ENCODE measurements at places on chromosomes 12 and 14.
A peak's percentile ranks its signal among the peaks of the same experiment; 100 is the strongest.

DNA sequence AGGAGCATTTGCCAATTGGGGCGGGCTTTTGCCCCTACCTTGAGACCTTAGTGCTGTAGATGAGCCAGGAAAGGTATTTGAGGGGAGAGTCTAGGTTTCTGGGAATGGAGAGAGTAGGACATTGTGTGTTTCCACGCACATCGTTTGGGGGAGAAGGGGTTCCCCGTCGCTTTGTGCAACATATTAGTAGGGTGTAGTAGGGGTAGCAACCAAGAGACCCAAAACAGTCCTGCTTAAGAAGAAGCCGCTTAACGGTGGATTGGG lies 694 bp upstream of the PTGES3 start:
- DNase-seq: no peak

DNA sequence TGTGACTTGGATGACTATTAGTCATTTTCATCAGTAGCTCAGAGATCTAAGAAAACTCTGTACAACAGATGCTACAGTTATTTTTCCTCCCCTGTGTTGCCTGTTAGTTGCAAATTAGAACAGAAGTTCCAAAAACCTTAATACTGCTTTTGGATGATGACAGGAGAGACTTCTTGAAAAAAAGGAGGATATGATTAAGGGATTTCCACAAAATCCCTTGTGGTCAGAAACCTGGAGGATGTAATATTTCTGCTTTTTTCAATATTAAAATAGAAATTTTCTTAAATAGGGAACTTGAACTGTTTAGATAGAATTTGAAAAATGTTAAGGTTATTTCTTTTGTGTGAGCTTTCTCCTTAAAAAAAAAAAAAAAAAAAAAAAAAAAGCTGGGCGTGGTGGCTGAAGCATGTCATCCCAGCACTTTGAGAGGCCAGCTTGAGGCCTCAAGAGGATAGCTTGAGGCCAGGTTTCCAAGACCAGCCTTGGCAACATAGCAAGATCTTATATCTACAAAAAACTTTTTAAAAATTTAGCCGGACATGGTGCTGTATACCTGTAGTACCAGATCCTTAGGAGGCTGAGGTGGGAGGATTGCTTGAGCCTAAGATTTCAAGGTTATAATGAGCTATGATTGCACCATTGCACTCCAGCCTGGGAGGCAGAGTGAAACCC lies 14.1 kb downstream of the CMAS start:
- no peak for DNase-seq

DNA sequence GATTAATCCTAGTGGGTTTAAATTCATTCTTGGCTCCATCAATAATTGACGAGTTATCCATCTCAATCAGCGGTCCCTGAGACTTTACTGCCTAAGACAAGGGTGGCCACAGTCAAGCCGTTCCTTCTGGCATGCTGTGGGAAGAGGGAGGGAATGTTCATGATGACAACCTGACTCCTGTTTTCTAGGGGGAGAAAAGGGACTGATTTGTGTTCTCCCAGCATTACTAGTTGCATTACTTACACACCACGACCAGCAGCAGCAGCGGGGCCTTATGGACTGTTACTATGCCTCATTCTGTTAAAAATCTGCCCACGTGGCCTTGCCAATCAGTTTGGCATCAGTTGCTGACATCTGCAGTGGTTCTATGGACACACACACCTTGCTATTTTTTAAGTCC lies 29.9 kb downstream of the PLEKHG7 start:
- DNase-seq: no peak

- DNase-seq: peak; percentile 54
Measured at GRCh38 chr14:63852817-63853731, at the start of gene SYNE2. Gene SYNE2 (plus strand): TSS chr14:63853004. CDS start chr14:63909149, 56,145 bp downstream.

DNA sequence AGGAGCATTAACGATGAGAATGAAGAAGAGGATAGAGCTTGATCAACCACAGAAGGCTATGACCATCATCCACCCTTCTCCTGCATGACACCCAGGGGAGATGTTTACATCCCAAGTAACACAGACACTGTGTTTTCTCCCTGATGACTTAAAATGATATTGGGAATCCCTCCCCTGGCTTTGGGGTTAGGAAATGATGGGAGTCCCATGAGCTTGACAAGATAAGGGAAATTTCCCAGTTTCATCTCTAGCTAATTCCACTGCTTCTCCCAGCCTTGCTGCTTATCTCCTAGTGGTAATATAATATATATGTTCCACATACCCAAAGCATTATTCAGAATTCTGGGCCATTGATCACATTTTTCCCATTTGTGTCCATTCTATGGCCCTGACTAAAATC lies 4.0 kb upstream of the OR6S1 start:
- no peak for DNase-seq

DNA sequence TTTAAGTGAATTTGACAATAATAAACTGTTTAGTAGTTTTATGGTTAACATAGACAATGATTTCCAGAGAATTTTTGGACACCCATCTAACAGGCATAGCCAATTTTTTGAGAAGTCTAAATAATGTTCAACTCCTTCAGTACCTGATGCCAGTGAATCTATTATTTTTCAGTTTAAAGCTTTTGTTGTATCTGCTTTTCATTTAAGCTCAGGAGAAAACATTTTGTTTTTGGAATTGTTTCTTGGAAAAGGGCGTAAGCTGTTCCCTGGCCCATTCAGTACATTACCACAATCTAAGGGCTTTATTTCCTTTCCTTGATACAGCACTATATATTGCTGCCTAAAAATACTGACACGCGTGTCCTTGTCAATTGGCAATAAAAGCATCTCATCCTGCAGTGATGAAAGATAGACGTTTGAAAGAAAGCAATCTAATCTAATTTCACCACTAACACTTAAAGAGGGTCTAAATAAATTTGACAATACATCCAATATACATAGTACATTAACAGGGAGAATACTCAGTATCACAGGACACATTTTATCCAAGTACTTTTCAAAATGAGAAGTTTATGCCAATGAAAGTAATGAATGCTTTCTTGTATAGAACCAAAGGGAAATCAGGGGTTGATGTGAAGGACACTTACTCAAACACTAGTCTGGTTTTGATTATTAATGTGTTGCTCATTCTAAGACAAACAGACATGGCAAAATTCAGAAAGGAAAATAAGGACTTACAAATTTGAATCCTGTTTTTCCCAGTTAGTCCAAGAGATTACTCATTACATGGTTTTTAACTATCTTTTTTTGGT lies 104.2 kb upstream of the LGR5 start:
- no peak for DNase-seq

DNA sequence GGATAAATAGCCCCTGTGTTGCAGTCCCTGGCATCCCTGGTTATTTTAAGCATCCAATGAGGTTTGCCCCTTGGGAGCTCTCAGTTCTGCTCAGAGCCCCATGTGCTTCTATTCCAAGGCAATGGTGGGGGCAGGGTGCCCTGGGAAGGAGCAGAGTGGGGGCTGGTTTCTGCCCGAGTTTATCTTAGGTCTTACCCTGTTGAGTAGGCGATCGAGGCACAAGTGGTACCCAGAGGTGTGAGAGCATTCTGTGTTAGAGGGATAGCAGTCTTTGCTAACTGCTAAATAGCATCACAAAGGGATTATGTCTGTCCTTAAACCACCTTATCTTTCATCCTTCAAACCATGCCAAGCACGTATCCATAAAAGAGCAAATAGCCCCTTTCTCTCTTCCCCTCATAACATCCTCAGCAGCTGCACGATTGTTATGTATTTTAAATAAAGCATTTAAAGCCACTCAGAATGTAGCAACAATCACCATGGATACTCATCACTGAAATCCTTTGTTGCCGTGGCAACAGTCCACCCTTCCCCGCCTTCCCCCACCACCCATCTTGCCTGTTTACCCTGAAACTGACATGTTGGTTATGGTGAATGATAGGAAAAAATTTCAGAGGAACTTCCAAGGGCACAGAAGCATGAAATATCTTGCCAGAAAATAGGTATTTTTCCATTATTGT lies 139.3 kb downstream of the PTPN11 start:
- no peak for DNase-seq

DNA sequence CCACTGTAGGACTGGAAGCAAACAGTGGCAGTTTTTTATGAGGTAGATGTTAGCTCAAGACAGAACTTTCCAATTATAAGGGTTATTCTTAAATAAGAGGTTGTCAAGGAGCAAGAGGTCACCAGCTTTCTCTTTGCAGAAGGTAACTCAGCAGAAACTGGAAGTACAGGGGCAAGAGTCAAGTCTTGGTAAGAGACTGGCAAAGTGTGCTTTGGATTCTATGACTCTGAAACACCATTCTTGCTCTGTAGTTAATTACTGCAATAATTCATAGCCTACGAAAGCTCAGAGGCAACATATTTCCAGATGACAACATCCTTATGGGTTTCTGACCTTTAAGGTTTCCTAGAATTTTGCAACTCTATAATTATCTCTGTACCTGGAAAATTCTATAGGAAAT lies 51.3 kb downstream of the RMST start:
- no peak for DNase-seq

GRCh38 chr12:19440019-19440858 lies 947 bp downstream of the AEBP2 start:
- peak; percentile 50 for DNase-seq
